ENCODE measurements at places on chromosomes 11 and 22.

- DNase-seq: no peak
Measured at GRCh38 chr11:75705541-75705940, 12.1 kb upstream of the MOGAT2 start.

DNA sequence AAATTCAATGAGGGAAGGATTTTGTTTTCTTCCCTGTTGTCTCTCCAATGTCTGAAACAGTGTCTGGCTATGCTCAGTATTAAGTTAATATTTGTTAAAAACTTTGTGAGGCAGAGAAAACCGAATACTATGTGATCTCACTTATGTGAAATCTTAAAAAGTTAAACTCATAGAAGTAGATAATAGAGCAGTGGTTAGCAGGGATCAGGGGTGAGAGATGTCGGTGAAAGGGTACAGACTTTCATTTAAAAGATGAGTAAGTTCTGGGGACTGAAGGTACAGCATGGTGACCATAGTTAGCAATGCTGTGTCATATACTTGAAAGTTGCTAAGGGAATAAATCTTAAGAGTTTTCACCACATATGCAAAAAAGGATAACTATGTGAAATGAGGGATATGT is 244.6 kb downstream of the AASDHPPT start:
- no peak for DNase-seq

GRCh38 chr11:1235306-1235900 is 12.5 kb downstream of the MUC5B start:
- no peak for DNase-seq

- no peak for DNase-seq
Measured at GRCh38 chr11:87417951-87418350, 380.2 kb downstream of the TMEM135 start.

DNA sequence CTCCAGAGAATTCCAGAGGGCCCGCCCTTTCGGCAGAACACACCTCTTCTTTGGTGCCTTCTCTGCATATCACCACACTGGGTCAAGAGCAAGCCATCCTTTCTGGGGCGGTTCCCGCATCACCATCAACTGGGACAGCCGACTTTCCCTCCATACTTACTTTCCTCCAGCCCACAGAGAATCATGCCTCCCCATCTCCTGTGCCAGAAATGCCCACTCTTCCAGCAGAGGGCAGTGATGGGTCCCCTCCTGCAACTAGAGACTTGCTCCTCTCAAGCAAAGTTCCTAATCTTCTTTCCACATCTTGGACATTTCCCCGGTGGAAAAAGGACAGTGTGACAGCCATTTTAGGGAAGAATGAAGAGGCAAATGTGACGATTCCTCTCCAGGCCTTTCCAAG is 157.7 kb downstream of the C11orf91 start:
- peak; percentile 3 for DNase-seq

DNA sequence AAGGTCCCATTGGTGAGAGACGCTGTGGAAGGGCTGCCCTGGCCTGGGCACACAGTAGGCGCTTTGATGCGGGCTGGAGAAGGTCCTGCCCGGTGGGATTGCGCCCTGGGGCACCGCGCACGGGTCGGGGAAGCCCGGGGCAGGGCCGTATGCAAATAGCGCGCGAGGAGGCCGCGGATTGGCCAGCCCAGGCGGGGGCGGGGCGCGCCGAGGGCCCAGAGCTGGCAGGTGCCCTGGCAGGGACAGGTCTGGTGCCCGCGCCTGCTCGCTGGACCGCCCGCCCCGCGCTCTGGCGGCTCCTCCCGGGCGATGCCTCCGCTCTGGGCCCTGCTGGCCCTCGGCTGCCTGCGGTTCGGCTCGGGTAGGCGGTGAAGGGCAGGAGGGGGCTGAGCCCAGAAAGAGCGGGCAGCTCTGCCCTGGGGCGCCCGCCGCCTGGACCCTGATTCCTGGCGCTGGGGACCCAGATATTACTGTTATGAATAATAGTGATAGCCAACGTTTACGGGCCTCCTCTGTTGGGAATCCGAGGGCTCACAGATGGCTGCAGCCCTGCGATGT is at the start of gene UPK3A:
Gene UPK3A, plus strand, starts transcription at position 245 of the 558 bp plus-strand sequence. Its CDS starts 65 bp downstream, at position 310.
- no peak for DNase-seq

- no peak for DNase-seq
Measured at GRCh38 chr11:109696191-109696897, 274.4 kb downstream of the C11orf87 start.

GRCh38 chr22:42010778-42011177 is 12.2 kb downstream of the WBP2NL start:
- no peak for DNase-seq

GRCh38 chr22:22682196-22682595 is 37.8 kb downstream of the GGTLC2 start:
- no peak for DNase-seq

DNA sequence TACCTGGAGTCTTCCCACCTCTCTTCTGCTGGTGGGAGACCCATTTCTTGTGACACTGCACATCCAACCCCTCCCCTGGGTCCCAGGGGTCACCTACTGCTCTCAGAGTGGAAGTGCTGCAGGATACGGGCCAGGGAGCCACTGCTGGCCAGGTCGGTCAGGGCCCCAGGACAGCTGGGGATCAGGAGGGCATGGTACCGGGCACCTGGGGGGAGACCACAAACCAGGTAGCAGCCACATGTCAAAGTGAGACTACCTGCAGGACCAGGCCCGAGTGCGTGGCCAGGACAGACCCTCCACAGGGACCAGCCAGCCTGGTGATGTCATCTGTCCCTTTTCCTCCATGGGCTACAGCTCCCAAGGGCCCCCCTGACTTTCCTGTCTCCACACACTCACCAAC is 3.9 kb downstream of the GATD1 start:
- DNase-seq: no peak

DNA sequence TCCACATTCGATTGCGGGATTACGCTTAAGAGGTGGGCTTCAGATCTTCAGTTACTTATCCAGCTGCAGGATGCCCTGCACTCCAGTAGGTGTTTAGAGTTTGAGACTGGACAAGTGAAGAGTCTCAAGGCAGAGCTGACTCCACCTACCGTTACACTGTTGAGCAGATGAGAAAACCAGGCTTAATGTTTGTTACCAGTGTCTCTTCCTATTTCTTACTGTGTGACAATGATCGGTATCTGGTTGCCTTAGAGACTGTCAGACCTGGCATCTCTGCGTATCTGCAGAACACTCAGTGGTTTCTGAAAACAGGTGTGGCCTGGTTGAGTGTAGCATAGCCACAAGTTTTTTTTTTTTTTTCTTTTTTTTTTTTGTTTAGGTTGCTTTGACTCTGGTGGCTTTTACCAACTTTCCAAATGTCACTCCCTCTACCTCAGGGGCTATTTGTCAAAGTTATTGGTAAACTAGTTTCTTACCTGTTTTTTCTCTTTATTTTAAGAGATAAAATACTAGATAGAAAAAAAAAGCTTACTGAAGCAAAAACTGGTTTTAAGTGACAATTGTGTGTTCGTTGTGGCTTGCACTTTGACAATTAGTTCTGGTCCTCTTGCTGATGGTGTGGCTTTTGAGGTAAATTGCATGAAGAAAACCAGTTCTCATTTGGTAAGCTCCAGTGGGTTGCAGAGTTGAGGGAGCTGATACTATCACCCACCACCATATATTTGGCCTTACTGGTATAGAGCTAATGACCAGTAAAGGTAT is 284.8 kb downstream of the ETS1 start:
- no peak for DNase-seq
